ENCODE measurements at places on chromosomes 11 and 22. TPM values are rescaled to one million over a fixed set of nuclear protein-coding genes. Genes with fewer than 3 reads are reported as not detected.

LINC01488 gene
- total RNA-seq, result not detected

CLDN5 gene
- total RNA-seq, result 10.4 TPM

RIMBP3B gene
- not detected for total RNA-seq

FBLN1 gene
- 39.5 TPM for total RNA-seq

PSMC3 gene
- 88.2 TPM for total RNA-seq

ANGPTL5 gene
- not detected for total RNA-seq

ELMOD1 gene
- total RNA-seq, result not detected

INS gene
- not detected for total RNA-seq

APOL5 gene
- total RNA-seq, result not detected

CLMP gene
- 3.7 TPM for total RNA-seq

OR6T1 gene
- total RNA-seq, result not detected

CHCHD10 gene
- total RNA-seq, result 124 TPM

HEPHL1 gene
- total RNA-seq, result 13.0 TPM

CRYBB1 gene
- not detected for total RNA-seq

HMGXB4 gene
- total RNA-seq, result 13.1 TPM

MB gene
- 7.7 TPM for total RNA-seq

Measured in esophagus mucosa (tissue), 1 donor.